ENCODE measurements at places on chromosomes 12 and 14. TPM values are rescaled to one million over a fixed set of nuclear protein-coding genes. Genes with fewer than 3 reads are reported as not detected.
A peak's percentile ranks its signal among the peaks of the same experiment; 100 is the strongest.

The CLMN gene
- 0.59 TPM for total RNA-seq

DNA sequence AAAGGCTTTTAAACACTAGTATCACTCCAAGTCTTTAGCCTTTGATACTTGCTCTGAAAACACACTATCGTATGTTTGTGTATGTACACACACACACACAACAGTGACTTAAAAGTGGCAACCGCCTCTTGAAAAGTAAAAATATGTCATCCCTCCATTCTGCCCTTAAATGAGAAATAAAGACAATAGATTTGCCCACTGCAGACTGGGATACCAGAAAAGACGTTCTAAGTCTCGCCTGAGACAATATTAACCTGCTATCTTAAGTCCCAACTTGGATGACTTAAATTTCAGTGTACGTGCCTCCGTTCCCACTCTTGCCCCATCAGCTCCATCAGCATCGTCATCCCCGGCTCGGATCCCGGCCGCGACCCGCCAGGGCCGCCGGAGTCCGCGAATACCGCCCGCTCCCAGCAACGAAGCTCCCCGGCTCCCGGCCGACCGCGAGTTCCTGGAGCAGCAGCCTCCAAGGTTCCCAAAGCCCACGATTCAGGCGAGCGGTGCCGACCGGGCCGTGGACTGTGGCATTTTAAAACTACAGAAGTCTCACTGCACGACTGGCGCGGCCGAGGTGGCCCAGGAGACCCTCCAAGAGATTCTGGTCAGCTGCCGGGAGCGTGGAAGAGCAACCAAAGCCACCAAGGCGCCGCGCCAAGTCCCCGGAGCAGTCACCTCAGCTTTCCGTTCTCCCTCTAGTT, 2.8 kb upstream of the ARID2 start:
- DNase-seq = peak; percentile 30

- DNase-seq = no peak
These were observed 36.7 kb downstream of the RPS29 start for GRCh38 chr14:49549446-49549845.

- DNase-seq = no peak
These were observed 22.8 kb upstream of the IGF1 start for GRCh38 chr12:102503056-102503681.

GRCh38 chr12:31011336-31011735, 62.3 kb upstream of the DDX11 start:
- no peak for DNase-seq

DNA sequence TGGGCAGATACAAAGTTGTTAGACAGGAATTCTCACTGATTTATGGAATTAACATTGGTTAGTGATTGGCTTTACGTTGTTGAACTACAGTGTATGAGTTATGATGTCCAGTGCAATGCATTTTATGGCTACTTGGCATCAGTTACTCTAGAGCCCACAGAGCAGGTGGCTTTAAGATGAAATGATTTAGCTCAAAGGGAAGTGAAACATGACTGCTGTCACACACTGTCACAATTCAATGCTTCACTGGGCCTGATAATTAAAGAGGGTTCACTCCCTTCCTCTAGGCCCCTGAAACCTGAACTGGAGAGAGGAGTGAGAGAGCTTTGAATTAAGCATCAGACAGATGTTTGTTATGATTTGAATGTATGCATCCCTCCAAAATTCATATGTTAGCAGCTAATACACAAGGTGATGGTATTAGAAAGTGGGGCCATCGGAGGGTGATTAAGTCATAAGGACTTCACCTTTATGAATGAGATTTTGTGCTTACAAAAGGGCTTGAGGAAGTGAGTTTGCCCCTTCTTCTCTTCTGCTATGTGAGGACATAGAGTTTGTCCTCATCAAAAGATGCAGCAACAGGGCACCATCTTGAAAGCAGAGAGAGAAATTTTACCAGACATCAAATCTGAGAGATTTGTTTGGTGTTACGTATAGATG, 175.8 kb upstream of the GRIN2B start:
- DNase-seq = no peak
